HS-5 (cell line): ENCODE measurements at places on chromosomes 7 and 10.

DNA sequence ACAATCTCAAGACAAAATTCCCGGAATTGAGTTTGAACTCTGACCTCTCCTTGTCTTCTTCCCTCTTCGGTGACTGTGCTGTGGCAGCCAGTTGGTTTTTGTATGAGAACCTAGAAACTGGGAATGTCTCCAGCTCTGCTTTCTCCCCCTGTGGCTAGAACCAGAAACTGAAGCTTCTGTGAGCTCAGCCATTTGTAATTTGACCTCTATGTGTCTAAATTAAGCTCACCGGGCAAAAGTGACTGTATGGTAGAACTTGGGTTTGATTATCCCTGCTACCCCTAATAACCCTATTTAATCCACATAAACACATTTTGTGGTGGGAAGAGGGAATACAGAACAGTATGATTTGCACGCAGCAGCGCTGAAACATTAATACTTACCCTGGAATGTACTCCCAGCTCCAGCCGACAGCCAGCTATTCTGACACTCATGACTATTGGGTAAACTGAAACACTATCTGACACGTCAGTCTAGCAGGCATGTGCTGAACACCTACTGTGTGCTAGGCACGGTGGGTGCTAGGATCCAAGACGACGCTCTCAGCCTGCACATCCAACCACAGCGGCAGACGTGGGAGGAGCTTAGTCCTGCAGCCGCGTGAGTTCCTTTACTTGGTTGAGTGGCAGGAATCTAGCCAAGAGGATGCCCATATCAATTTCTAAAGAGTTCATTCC lies 324.8 kb downstream of the SFMBT2 start:
- DNase-seq: no peak

GRCh38 chr10:124429576-124429975 lies 10.9 kb upstream of the OAT start:
- no peak for DNase-seq

DNA sequence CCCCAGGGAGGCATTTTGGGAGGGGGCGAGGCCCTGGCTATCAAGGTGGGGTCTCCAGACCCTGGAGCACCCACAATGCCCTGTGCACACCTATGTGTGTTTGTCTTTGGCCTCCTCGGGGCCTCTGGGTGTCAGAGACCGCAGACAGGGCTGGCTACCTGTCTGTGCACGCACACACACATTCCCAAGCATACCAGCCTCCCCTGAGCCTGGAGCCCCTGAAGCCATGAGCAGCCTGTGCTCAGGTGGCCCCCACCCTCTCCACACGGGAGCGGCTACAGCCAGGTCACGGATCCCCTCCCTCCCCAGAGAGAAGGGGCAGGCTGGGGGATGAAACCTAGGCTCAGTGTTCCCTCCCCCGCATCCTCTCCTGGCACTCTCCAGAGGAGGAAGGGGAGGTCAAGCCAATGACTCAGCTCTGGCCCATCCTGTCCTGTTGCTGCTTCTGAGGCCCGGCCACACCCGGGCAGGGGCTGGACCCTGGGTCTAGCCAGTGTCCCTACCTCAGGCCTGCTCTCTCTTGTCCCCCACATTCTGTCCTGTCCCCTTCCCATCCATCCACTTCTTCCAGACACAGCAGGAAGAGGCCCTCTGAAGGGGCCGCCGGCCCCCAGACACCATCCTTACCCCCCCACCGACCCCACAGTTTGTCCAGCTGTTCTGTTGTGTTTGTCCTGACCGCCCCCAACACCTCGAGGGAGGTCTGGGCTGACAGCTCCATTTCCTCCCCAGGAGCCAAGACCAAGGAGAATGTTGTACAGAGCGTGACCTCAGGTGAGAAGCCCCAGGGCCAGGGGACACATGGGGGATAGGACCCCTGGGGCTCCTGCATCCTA lies 720 bp downstream of the SNCG start:
- DNase-seq: no peak

DNA sequence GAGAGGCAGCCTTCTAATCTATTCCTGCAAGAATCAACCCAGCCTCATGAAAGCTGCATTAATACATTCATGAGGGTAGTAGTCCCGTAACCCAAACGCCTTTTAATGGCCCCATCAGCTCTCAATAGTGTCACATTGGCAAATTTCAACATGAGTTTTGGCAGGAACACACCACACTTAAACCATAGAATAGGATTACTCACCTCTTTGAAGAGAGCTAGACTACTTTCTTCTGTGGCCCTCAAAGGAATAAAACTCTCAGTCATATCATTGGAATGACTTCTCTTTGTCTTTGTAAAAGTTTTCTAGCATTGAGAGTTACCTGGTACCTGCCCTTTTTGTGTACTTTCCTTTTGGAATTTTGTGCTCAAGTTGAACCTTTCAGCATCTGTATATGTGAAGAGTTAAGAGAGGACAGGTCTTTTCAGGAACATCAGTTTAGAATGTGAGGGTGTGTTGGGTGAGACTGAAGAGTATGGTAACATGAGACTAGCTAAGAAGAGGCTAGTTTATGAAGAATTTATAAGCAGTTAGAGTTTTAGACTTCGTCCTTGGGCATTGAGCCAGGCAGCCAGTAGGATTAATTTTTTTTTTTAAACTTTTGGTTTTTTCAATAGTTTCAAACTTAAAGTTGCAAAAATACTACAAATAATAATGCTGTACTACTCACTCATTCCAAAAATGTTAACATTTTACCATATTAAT lies 92.6 kb downstream of the MLLT10 start:
- DNase-seq: no peak
